ENCODE measurements at places on chromosomes 1 and 21. TPM values are rescaled to one million over a fixed set of nuclear protein-coding genes. Genes with fewer than 3 reads are reported as not detected.

The CD52 gene
- 263 TPM for total RNA-seq

DNA sequence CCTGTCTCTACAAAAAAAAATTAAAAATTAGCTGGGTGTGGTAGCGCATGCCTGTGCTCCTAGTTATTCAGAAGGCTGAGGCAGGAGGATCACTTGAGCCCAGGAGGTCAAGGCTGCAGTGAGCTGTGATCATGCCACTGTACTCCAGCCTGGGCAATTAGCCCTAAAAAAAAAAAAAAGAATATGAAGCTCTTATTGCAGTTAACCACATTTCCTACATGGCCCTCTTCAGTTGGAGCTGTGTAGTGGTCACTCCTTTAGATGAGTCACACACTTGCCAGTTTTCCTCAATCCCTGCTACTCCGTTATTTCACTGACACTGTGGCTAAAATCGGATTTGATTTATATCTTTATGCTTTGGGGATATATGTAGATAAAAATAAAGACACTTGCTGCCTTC is 11.8 kb downstream of the NFYC start:
- peaks cover 40% of the 10 kb centered on the region for H3K4me1 ChIP-seq
- H3K4me3 ChIP-seq, result no peak overlapping the region
- DNase-seq, result no peak
- no peaks in the 10 kb centered on the region for H3K27me3 ChIP-seq

- no peaks in the 10 kb centered on the region for H3K27me3 ChIP-seq
- peaks cover 72% of the 10 kb centered on the region for H3K4me1 ChIP-seq
- no peak overlapping the region for H3K4me3 ChIP-seq
- peak overlapping the region; percentile 83 for H3K27ac ChIP-seq
These were observed 56.5 kb downstream of the GALNT2 start for GRCh38 chr1:230123280-230124185.

The RPTN gene
- not detected for total RNA-seq

The NES gene
- total RNA-seq, result 0.04 TPM
